ENCODE measurements at places on chromosomes 3 and 15.
A peak's percentile ranks its signal among the peaks of the same experiment; 100 is the strongest.

- DNase-seq = peak; percentile 38
Measured at GRCh38 chr3:194540274-194540905, 53.6 kb upstream of the ATP13A3 start.

- no peak for DNase-seq
Measured at GRCh38 chr3:85678713-85679112, 719.9 kb downstream of the CADM2 start.

GRCh38 chr3:45455040-45455439 is 66.7 kb downstream of the LARS2 start:
- DNase-seq = no peak

DNA sequence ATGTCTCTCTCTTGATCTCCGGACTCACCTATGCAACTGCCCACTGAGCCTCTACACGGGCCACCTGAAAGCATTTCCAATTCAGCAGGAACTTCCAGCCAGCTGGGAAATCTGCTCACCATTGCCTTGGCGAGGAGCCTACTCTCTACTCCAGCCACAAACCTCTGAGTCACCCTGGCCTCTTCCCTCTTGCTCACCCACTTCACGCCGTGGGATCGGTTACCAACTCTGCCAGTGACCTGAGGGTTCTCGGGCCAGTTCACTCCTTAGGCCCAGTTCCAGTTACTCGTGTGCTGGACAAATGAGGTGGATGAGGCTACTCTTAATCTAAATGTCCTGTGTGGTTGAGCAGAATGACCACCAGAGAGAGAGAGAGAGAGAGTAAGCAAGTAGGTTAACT is 70.1 kb downstream of the CEMIP start:
- no peak for DNase-seq

GRCh38 chr15:65579762-65580161 is 31.2 kb downstream of the INTS14 start:
- DNase-seq = no peak

DNA sequence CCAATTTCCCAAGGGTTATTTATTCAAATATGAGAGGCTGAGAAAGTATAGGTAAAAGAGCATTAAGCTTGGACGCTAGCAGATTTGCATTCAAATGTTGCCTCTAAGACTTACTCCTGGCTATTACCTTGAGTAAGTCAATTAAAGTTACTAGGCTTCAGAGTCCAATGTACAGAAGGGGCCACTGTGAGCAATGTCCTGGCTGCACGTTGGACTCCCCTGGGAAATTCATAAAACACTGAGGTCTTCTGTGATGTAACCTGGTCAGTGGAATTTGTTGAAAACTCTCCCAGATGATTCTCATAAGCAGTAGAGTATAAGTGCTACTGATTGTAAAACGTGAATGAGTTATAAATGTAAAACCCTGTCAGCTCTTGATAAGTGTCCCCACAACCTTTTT is 295.3 kb downstream of the NEK10 start:
- no peak for DNase-seq

DNA sequence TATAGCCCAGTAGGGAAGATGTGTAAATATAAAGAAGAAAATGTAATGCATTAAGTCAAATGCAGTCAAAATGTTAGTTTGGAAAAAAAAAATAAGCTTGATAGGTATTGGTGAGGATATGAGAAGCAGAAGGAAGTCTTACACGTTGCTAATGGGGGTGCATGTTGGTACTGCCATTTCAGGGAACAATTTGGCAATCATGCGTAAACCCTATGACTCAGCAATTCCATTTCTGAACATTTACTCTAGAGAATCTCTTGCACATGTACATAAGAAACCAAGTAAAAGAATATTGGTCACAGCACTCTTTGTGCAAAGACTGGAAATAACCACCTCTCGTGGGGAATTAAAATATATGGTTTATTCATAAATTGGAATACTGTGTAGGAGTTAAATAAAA is 35.5 kb upstream of the TIMP4 start:
- no peak for DNase-seq

All from testis (tissue), 5 donors.